Lung (tissue), 17 donors: ENCODE measurements at places on chromosomes 11 and 22.

DNA sequence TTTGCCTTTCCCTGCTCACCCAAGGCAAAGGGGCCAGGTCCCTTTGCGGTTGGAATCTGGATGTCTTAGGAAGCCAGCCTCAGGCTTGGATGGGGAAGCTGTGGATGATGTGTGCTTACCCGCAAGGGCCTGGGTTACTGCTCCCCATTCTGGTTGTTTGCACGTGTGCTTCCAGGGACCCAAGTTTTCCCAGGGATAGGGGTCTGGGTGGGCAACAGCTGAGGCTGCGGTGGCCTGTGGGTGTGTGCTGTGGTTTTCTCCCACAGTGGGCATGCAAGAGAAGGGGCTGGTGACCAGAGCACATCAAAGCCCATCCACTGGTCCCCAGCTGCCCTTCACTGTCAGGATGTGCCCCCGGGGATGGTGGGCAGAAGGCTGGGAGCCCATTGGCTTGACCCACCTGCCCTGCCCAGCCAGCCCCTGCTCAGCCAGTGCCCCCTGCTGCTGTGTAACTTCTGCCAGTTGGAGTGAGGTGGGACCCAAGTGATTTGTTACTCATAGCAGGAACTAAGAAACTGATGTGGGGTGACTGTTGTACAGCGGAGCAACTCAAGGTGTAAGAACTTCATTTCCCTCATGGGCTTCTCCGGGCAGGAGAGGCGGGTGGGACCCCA is 3.3 kb downstream of the CAPN5 start:
- no peak overlapping the region for H3K4me3 ChIP-seq
- H3K36me3 ChIP-seq: no peaks in the 10 kb centered on the region
- H3K4me1 ChIP-seq: peaks cover 46% of the 10 kb centered on the region
- DNase-seq: no peak

GRCh38 chr22:24437741-24438328 is 10.4 kb downstream of the ADORA2A start:
- H3K4me1 ChIP-seq: no peaks in the 10 kb centered on the region
- H3K27ac ChIP-seq: no peak overlapping the region
- no peaks in the 10 kb centered on the region for H3K27me3 ChIP-seq
- no peaks in the 10 kb centered on the region for H3K36me3 ChIP-seq
- H3K4me3 ChIP-seq: no peak overlapping the region

DNA sequence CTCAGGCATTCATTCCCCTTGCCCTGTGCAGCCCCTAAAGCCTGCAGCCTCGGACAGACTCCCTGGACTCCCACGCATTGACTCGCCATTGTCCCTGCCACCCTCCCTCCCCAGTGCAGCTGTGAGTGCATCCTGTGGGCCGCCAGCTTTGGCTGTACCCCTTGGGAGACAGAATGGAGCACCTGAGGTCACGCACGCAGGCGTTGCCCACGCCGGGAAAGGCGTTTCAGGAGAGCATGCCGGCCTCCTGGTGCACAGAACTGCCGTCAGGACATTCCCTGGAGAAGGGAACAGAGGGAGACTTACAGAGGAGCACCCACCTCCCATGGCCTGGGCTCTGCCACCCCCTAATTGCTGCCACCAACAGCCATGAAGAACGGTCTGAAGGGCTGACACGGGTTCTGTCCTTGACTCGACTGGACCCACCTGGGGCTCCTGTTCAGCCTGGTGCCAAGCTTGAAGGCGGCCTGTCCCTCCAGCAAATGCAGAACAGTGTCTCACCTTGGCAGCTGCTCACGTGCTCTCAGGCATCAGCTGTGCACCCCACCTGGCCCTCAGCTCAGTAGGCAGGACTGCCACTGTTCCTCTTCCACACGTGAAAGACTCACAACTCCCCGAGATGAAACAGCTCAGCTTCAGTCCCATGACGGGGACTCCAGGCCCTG is 503.8 kb downstream of the BRD1 start:
- H3K27me3 ChIP-seq: peaks cover 27% of the 10 kb centered on the region
- DNase-seq: no peak

- H3K4me1 ChIP-seq: no peaks in the 10 kb centered on the region
- no peak overlapping the region for H3K27ac ChIP-seq
- DNase-seq: no peak
- H3K27me3 ChIP-seq: no peaks in the 10 kb centered on the region
- H3K4me3 ChIP-seq: no peak overlapping the region
- no peaks in the 10 kb centered on the region for H3K36me3 ChIP-seq
These were observed 8.0 kb downstream of the TMPRSS6 start for GRCh38 chr22:37101311-37102066.

- no peaks in the 10 kb centered on the region for H3K4me1 ChIP-seq
- H3K36me3 ChIP-seq: no peaks in the 10 kb centered on the region
- H3K4me3 ChIP-seq: no peak overlapping the region
- DNase-seq: no peak
- no peaks in the 10 kb centered on the region for H3K27me3 ChIP-seq
- no peak overlapping the region for H3K27ac ChIP-seq
These were observed 38.5 kb downstream of the CARD18 start for GRCh38 chr11:105100981-105101630.

- no peaks in the 10 kb centered on the region for H3K36me3 ChIP-seq
- no peaks in the 10 kb centered on the region for H3K4me1 ChIP-seq
- DNase-seq: peak; percentile 19
- no peak overlapping the region for H3K27ac ChIP-seq
- H3K4me3 ChIP-seq: no peak overlapping the region
- no peaks in the 10 kb centered on the region for H3K27me3 ChIP-seq
These were observed 1734.4 kb downstream of the LRRC4C start for GRCh38 chr11:39725081-39725480.

GRCh38 chr22:49673048-49673447 is 154.6 kb downstream of the BRD1 start:
- H3K4me1 ChIP-seq: no peaks in the 10 kb centered on the region
- no peaks in the 10 kb centered on the region for H3K27me3 ChIP-seq
- H3K36me3 ChIP-seq: no peaks in the 10 kb centered on the region

GRCh38 chr11:26971961-26972360 is 22.0 kb upstream of the FIBIN start:
- H3K4me3 ChIP-seq: no peak overlapping the region
- H3K27me3 ChIP-seq: no peaks in the 10 kb centered on the region
- no peak for DNase-seq

GRCh38 chr11:110759972-110760381 is 47.7 kb upstream of the ARHGAP20 start:
- H3K4me3 ChIP-seq: no peak overlapping the region
- no peaks in the 10 kb centered on the region for H3K27me3 ChIP-seq
- DNase-seq: peak; percentile 95
- peaks cover 4% of the 10 kb centered on the region for H3K4me1 ChIP-seq
- no peaks in the 10 kb centered on the region for H3K36me3 ChIP-seq
- no peak overlapping the region for H3K27ac ChIP-seq

GRCh38 chr11:99513368-99513767 is 492.6 kb downstream of the CNTN5 start:
- H3K27me3 ChIP-seq: no peaks in the 10 kb centered on the region
- no peak for DNase-seq
- no peak overlapping the region for H3K27ac ChIP-seq
- no peaks in the 10 kb centered on the region for H3K4me1 ChIP-seq

DNA sequence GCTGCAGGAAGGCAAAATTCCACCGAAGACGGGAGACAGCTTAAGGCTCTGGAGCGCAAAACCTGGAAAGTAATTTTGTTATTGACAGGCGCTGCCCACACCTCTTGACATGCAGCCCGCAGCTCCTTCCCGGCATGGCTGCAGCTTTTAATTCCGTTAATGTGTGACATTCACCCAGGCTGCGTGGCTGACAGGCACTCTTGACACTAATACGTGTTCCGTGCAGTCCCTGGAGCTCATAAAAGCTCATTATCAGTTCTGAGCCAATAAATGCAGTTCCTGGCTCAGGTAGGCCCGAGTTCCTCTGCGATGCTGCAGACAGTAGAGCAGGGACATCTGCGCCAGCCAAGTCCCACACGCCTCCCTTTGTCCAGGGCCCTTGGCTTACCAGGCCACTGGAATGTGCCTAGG is 34.8 kb downstream of the TSPAN18 start:
- no peaks in the 10 kb centered on the region for H3K36me3 ChIP-seq
- H3K27me3 ChIP-seq: no peaks in the 10 kb centered on the region
- H3K4me1 ChIP-seq: peaks cover 8% of the 10 kb centered on the region
- H3K4me3 ChIP-seq: no peak overlapping the region
- peak overlapping the region; percentile 87 for H3K27ac ChIP-seq
- DNase-seq: no peak

GRCh38 chr11:13344818-13345217 is 67.2 kb downstream of the BMAL1 start:
- no peaks in the 10 kb centered on the region for H3K27me3 ChIP-seq
- no peak overlapping the region for H3K4me3 ChIP-seq
- H3K4me1 ChIP-seq: no peaks in the 10 kb centered on the region
- no peaks in the 10 kb centered on the region for H3K36me3 ChIP-seq
- DNase-seq: no peak
- H3K27ac ChIP-seq: no peak overlapping the region

DNA sequence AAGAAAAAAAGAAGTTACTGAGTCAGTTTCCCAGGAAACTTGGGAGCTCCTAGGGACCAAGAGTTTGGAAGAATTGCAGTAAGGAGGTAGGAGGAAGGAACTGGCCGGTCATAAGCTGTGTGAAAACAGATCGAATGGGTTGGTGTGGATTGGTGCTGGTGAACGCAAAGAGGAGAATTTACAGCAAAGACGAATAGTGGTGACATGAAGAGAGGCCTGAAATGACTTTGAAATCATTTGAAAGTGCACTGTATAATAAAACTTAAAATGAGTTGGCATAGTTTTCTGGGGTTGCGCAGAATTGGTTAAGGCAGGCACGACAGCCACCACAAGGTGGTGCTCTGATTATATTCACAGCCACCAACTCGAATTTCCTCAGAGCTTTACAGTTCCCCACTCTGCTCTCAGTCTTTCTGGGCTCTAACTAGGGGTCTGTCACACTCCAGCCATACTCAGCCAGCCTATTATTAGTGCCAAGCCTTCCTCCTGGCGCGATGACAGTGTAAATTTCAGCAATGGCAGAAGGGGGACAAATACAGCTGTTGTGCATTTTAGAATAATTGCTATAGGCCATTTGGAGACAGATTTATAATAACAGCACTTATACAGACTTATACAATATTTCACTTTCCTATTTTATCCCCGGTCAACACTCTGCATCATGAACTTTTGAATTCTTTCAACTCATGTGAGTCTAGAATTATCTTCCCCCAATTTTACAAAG is 8.3 kb upstream of the HTR3B start:
- no peak overlapping the region for H3K4me3 ChIP-seq
- no peaks in the 10 kb centered on the region for H3K4me1 ChIP-seq
- no peaks in the 10 kb centered on the region for H3K36me3 ChIP-seq
- no peaks in the 10 kb centered on the region for H3K27me3 ChIP-seq
- peak; percentile 50 for DNase-seq
- no peak overlapping the region for H3K27ac ChIP-seq

- no peak overlapping the region for H3K27ac ChIP-seq
- no peak for DNase-seq
- no peaks in the 10 kb centered on the region for H3K4me1 ChIP-seq
- no peaks in the 10 kb centered on the region for H3K27me3 ChIP-seq
These were observed 64.1 kb downstream of the PRMT3 start for GRCh38 chr11:20451568-20451967.

GRCh38 chr11:76153571-76153923 is 52.8 kb downstream of the WNT11 start:
- H3K4me1 ChIP-seq: peaks cover 39% of the 10 kb centered on the region
- H3K27me3 ChIP-seq: no peaks in the 10 kb centered on the region
- no peak overlapping the region for H3K27ac ChIP-seq
- H3K4me3 ChIP-seq: no peak overlapping the region
- H3K36me3 ChIP-seq: no peaks in the 10 kb centered on the region
- peak; percentile 52 for DNase-seq

DNA sequence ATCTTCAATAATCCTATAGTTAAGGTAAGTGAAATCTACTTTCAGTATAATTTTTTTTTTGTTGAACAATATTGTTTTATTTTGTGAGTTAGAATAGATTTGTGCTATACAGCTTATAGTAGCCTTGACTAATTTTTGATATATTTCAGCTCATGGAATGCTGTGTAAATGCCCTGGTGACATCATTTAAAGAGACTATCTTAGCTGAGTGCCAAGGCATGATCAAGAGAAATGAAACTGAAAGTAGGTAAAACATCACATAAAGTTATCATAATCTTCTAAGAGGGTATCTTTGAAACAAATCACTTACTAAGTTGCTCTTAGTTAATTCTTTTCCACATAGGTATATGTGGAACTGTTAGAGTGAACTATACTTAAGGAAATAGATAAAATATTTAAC is 51.4 kb upstream of the ACAT1 start:
- no peaks in the 10 kb centered on the region for H3K4me1 ChIP-seq
- no peak overlapping the region for H3K4me3 ChIP-seq
- no peaks in the 10 kb centered on the region for H3K27me3 ChIP-seq
- no peak overlapping the region for H3K27ac ChIP-seq

DNA sequence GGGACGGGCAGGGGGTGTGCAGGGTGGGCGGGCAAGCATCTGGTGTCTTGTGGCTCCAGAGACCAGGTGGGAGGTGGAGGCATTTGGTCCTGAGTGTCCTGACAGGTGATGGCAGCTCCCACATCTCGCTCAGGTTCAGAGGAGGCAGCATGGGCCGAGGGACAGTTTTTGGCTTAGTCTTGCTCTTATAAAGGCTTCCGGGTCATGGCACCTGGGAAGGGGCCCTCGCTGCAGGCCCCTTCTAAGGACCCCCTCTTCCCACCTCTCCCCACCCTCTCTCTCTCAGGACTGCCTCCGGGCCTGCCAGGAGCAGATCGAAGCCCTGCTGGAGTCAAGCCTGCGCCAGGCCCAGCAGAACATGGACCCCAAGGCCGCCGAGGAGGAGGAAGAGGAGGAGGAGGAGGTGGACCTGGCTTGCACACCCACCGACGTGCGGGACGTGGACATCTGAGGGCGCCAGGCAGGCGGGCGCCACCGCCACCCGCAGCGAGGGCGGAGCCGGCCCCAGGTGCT is 9.9 kb downstream of the CCND1 start:
- H3K36me3 ChIP-seq: peaks cover 4% of the 10 kb centered on the region
- H3K4me1 ChIP-seq: no peaks in the 10 kb centered on the region
- H3K4me3 ChIP-seq: no peak overlapping the region
- no peaks in the 10 kb centered on the region for H3K27me3 ChIP-seq
- H3K27ac ChIP-seq: no peak overlapping the region

- H3K4me1 ChIP-seq: peaks cover 5% of the 10 kb centered on the region
- H3K4me3 ChIP-seq: no peak overlapping the region
- no peak overlapping the region for H3K27ac ChIP-seq
- no peaks in the 10 kb centered on the region for H3K36me3 ChIP-seq
- H3K27me3 ChIP-seq: no peaks in the 10 kb centered on the region
These were observed 61.4 kb downstream of the LIF start for GRCh38 chr22:30185129-30185528.

- H3K27ac ChIP-seq: no peak overlapping the region
- no peaks in the 10 kb centered on the region for H3K4me1 ChIP-seq
- no peaks in the 10 kb centered on the region for H3K27me3 ChIP-seq
- H3K4me3 ChIP-seq: no peak overlapping the region
These were observed 64.7 kb upstream of the CD5 start for GRCh38 chr11:61037441-61038093.

GRCh38 chr11:57502870-57503269 is 12.6 kb downstream of the SLC43A1 start:
- H3K4me1 ChIP-seq: peaks cover 22% of the 10 kb centered on the region
- H3K36me3 ChIP-seq: no peaks in the 10 kb centered on the region
- DNase-seq: no peak
- H3K4me3 ChIP-seq: no peak overlapping the region

- DNase-seq: no peak
- H3K27me3 ChIP-seq: no peaks in the 10 kb centered on the region
- H3K4me1 ChIP-seq: no peaks in the 10 kb centered on the region
- H3K27ac ChIP-seq: no peak overlapping the region
These were observed 14.4 kb upstream of the DEPDC7 start for GRCh38 chr11:33001281-33001680.

- DNase-seq: no peak
- H3K27ac ChIP-seq: no peak overlapping the region
- no peaks in the 10 kb centered on the region for H3K4me1 ChIP-seq
- H3K4me3 ChIP-seq: no peak overlapping the region
- H3K36me3 ChIP-seq: no peaks in the 10 kb centered on the region
- peaks cover 2% of the 10 kb centered on the region for H3K27me3 ChIP-seq
These were observed 14.1 kb upstream of the CALCB start for GRCh38 chr11:15059132-15059915.
